ENCODE measurements at places on chromosomes 7 and 10. TPM values are rescaled to one million over a fixed set of nuclear protein-coding genes. Genes with fewer than 3 reads are reported as not detected.

The CDHR1 gene
- total RNA-seq, result 0.46 TPM

The CASP2 gene
- total RNA-seq, result 40.0 TPM

The PLPP4 gene
- 0.18 TPM for total RNA-seq

The IKZF1 gene
- total RNA-seq, result 37.8 TPM

The CPA2 gene
- not detected for total RNA-seq

The MYPN gene
- 0.06 TPM for total RNA-seq

The SAMD9L gene
- total RNA-seq, result 21.4 TPM

The PAX4 gene
- not detected for total RNA-seq

The THSD7A gene
- 8.2 TPM for total RNA-seq

The TYW1 gene
- total RNA-seq, result 12.9 TPM

The GDF2 gene
- total RNA-seq, result not detected

The NSUN5 gene
- 14.9 TPM for total RNA-seq

The HUS1 gene
- 26.5 TPM for total RNA-seq

The LBX1 gene
- not detected for total RNA-seq

The SPDYE18 gene
- 1.1 TPM for total RNA-seq

The RASA4B gene
- total RNA-seq, result 11.4 TPM

The DRGX gene
- not detected for total RNA-seq

The GSTK1 gene
- 130 TPM for total RNA-seq

All from lung (tissue), 17 donors.